ENCODE measurements at places on chromosomes 11 and 22.

- no peaks in the 10 kb centered on the region for H3K4me1 ChIP-seq
- no peak overlapping the region for H3K27ac ChIP-seq
- no peak overlapping the region for H3K4me3 ChIP-seq
- H3K36me3 ChIP-seq, result no peaks in the 10 kb centered on the region
These were observed 294.5 kb downstream of the BRD1 start for GRCh38 chr22:49532869-49533802.

- no peaks in the 10 kb centered on the region for H3K27me3 ChIP-seq
- no peak for DNase-seq
- H3K36me3 ChIP-seq, result peaks cover 50% of the 10 kb centered on the region
- no peak overlapping the region for H3K4me3 ChIP-seq
- H3K27ac ChIP-seq, result no peak overlapping the region
These were observed 69.9 kb downstream of the PTPRJ start for GRCh38 chr11:48050304-48050703.

DNA sequence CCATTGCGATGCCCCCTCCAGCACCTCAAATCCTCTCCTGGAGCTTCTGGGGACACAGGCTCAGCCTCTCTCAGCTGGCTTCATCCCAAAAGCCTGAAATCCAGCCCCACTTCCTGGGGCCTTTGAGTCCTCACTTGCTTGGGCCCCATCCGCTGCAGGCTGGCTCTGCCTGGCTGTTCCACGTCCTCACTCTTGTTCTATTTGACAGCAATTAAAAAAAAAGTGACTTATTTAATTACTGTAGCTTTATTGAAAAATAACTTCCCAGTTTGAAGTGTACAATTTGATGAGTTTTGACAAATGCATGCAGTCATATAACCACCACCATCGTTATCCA lies 27.2 kb downstream of the PARVG start:
- peaks cover 28% of the 10 kb centered on the region for H3K36me3 ChIP-seq
- no peak for DNase-seq
- no peaks in the 10 kb centered on the region for H3K27me3 ChIP-seq
- H3K27ac ChIP-seq, result no peak overlapping the region

DNA sequence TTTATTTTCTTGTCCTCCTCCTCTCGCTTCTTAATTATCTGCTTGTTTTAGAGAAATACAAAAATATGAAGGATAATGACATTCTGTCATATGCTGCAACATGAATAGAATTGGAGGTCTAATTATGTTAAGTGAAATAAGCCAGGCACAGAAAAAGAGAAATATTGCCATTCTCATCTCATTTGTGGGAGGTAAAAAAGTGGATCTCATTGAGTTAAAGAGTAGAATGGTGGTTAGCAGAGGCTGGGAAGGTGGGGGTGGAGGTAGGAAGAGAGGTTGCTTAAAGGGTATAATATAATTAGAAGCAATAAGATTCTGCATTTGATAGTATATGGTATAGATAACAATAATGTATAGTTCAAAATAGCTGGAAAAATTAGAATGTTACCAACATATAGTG lies 231.3 kb downstream of the JRKL start:
- H3K4me3 ChIP-seq, result no peak overlapping the region
- no peak for DNase-seq
- H3K27ac ChIP-seq, result no peak overlapping the region

DNA sequence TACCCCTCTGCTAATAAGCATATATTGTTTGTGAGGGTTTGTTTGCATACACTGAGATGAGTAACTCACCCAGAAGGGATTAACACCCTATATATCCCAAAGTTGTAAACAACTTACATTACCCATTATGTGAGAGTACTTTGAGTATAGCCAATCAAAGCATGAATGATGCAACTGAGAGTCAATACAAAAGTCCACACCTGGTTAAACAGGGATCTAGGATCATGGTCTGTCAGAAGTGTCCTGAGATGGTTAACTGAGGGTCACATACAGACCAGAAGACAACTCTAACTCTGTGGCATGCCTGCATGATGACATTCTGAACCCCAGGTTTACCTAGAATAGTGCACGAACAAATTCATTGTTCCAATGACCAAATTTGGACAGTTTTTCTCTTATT lies 17.4 kb upstream of the OR10A5 start:
- no peak overlapping the region for H3K27ac ChIP-seq
- no peaks in the 10 kb centered on the region for H3K4me1 ChIP-seq
- no peaks in the 10 kb centered on the region for H3K27me3 ChIP-seq
- no peaks in the 10 kb centered on the region for H3K36me3 ChIP-seq

GRCh38 chr11:133842053-133842452 lies 3.3 kb downstream of the SPATA19 start:
- H3K4me3 ChIP-seq, result no peak overlapping the region
- H3K27me3 ChIP-seq, result no peaks in the 10 kb centered on the region
- H3K4me1 ChIP-seq, result no peaks in the 10 kb centered on the region
